ENCODE measurements at places on chromosomes 3 and 15.

DNA sequence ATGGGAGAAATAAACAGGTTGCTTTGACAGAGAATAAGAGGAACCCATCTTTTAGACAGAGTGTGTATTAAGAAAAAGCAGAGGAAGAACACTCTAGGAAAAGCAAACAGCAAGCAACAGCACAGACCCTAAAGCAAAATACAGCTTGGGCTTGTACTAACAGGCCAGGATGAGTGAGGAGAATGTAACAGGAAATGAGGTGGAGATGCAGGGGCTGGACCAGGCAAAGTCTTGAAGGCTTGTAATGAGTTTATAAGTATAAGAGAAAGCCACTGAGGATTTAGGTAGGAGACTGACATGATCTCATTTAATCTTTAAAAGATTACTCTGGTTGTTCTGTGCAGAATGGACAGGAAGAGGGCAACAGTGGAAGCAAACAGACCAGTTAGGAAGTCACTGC lies 4.9 kb downstream of the UBR1 start:
- DNase-seq: no peak

DNA sequence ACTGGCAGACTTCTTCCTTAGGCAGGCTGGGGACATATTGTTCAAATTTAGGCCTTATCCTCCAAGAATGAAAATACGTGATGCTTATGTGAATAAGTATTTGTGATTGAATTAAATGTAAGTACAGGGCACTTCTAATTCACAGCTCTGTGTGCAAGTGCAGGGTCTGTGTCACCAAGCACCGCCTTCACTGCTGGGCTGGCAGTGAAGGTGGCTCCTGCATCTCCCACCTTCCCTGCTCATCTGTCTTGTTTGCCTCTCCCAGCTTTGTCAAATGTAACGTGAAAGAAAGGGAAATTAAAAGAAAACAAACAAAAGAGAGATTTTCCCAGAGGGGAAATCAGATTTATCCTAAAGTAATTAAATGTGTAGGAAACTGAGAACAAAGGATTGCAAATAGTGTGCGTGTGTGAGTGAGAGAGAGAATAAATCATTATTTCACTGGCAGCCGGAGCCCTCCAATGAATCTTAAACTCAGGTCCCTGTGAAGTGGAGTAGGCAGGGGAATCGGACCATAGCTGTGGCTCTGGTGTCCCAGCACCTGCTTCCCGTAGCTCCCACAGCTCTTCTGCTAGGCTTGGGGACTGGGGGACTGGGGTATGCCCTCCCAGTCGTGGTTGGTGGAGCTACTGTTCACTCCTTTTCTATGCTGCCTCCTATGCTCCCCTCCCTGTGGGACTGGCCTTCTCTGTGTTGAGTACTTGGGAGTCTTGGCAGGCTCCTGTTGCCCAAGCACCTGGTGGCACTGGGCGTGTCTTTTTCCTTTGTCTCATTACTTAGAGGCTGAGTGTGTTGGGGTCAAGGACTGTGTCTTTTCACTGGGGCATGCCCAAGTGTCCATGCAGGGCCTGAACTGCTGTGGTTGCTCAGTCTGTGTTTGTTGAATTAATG lies 222.2 kb downstream of the EPHB1 start:
- no peak for DNase-seq

DNA sequence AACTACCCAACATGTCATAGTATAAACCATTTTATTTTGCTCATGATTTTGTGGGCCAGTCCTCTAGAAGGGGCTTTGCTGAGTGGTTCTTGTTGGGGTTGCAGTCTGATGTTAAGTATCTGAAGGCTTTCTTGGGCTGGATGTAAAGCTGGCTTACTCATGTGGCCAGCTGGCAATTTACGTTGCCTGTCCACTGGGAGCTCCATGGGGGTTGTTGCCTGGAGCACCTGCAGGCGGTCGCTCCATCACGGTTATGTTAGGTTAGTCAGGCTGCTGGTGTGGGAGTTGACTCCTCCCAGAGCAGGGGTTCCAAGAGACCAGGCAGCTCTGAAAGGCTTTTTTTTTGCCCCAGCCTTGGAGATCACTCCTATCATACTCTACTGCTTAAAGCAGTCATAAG lies 98.1 kb downstream of the NR1D2 start:
- no peak for DNase-seq

- DNase-seq: no peak
These were observed 24.1 kb downstream of the CGGBP1 start for GRCh38 chr3:88034491-88035275.

GRCh38 chr3:134655706-134656105 lies 4.9 kb upstream of the KY start:
- no peak for DNase-seq

GRCh38 chr3:32481791-32482631 lies 20.6 kb downstream of the CMTM6 start:
- no peak for DNase-seq

- no peak for DNase-seq
These were observed 19.5 kb downstream of the MESD start for GRCh38 chr15:80970018-80970657.

GRCh38 chr15:70835415-70835814 lies 18.5 kb downstream of the LARP6 start:
- DNase-seq: no peak

Data from BJ (cell line).